Pancreas (tissue), 10 donors: ENCODE measurements at places on chromosomes 5 and 9. TPM values are rescaled to one million over a fixed set of nuclear protein-coding genes. Genes with fewer than 3 reads are reported as not detected.

DNA sequence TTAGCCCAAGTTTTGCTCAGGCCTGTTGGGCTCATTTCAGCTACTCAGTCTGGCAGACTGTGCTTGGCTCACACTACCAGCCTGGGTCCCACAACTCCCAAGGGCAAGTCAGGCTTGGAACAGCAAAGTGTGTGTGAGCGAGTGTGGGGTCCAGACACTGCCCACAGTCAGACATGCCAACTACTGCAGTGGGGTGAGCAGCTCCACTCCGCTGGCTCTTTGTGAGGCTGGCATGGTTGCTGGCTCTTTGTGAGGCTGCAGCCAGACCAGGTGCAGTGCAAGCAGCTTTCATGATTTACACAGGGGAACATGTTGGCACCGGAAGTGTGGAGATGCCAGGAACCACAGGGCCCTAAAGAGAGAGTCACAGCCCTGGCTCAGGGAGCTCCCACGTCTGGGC lies 606.7 kb upstream of the FAM174A start:
- H3K4me3 ChIP-seq = no peak overlapping the region
- H3K4me1 ChIP-seq = no peaks in the 10 kb centered on the region
- H3K36me3 ChIP-seq = no peaks in the 10 kb centered on the region

GRCh38 chr5:88732181-88732633 lies 150.8 kb downstream of the MEF2C start:
- no peak overlapping the region for H3K27ac ChIP-seq
- H3K4me3 ChIP-seq = no peak overlapping the region
- no peaks in the 10 kb centered on the region for H3K36me3 ChIP-seq
- no peak for DNase-seq
- no peaks in the 10 kb centered on the region for H3K4me1 ChIP-seq

DNA sequence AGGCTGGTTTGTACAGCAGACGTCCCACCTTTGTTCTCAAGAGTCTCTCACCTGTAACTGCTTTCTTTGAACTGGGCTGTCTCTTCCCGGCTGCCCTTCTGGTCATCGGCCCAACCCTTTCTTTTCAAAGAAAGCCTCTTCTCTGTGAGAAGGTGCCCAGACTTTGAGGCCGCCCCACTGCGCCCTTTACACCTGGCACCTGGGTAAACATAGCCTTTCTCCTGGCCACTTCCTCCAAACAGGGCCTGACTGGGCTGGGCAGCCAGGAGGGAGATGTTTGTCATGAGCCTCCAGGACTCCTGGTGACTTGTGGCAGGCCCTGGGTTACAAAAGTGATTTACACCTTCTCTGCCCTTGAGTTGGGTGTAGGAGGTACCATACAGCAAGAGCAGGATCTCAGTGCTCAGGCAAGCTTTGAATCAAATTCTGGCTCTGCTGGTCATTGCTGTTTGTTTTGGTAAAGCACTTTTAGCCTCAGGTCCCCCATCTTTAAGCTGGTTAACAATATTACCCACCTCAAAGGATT lies 127.2 kb upstream of the CXCL14 start:
- H3K4me3 ChIP-seq = no peak overlapping the region
- H3K36me3 ChIP-seq = no peaks in the 10 kb centered on the region
- no peaks in the 10 kb centered on the region for H3K27me3 ChIP-seq

FOXD4L3 gene
- not detected for total RNA-seq

SMIM33 gene
- not detected for total RNA-seq
